Central memory CD4-positive, alpha-beta T cell (primary cell): ENCODE measurements at places on chromosomes 16 and 17.
A peak's percentile ranks its signal among the peaks of the same experiment; 100 is the strongest.

- peak; percentile 51 for DNase-seq
Measured at GRCh38 chr17:4710693-4711634, 532 bp downstream of the ARRB2 start.

GRCh38 chr17:3762922-3763776, 37.8 kb downstream of the ITGAE start:
- DNase-seq, result no peak

DNA sequence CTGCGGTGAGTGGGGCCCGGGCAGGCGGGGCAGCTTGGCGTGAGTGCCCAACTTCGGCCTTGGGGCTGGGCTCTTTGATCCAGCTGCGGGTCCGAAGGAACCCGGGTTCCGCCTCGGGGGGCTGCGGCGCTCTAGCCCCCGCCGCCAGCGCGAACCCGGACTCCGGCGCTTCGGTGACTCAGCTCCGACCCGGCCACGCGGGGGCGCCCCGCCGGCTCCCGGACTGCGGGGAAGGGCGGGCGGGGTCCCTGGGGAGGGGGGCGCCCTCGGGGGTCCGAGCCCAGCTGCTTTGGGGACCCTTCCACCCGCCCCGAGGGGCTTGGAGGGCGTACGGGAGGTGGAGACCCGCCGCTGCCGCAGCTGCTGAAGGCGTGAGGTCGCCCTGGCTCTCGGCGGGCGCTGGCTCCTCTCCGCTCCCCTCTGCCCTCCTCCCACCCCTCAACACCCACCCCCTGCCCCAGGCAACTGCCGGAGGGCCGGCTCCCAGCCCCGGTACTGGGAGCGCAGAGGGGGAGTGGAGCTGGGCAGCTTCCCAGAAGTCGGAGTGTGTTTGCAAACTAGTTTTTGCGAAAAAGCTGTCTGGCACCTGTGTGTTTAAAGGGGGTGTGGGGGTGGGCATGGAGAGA, 516 bp downstream of the CPNE2 start:
- DNase-seq, result peak; percentile 28

DNA sequence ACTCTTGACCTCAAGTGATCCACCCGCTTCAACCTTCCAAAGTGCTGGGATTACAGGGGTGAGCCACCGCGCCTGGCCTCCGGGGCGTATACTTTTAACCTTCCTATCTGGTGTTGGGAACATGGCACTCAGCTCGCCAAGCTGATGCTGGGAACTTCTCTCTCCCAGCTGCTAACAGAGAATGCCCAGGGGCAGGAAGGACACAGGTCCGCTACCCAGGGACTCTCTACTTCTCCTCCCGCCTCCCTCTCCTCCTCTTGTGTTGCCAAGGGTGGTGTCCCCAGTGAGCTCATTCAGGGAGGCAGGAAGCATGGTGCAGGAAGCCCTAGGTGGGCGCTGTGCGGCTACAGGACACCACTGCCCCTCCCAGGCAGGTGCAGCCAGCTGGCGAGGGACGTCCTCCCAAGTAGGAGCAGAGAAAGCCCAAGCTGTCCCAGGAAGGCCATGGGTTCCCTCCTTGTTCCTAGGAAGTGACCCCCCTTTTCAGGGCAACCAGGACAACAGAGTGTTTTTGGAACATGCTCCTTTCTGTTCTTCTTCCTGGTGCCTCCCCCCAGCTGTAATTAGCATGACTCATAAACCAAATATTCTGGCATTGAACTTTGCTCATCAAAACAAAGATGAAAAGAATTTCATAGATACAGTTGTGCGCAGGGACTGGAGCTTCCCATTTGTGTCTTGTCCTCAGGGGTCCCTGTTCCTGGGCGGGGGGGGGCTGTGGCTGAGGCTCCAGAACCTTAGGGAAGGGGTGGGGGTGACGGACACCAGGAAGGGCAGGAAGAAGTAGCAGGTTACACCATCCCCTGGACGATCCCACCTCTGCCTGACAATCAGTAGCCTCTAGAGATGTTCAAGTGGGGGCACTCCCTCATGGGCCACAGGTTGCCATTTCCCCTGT, 2.7 kb downstream of the C1QTNF1 start:
- DNase-seq, result no peak

DNA sequence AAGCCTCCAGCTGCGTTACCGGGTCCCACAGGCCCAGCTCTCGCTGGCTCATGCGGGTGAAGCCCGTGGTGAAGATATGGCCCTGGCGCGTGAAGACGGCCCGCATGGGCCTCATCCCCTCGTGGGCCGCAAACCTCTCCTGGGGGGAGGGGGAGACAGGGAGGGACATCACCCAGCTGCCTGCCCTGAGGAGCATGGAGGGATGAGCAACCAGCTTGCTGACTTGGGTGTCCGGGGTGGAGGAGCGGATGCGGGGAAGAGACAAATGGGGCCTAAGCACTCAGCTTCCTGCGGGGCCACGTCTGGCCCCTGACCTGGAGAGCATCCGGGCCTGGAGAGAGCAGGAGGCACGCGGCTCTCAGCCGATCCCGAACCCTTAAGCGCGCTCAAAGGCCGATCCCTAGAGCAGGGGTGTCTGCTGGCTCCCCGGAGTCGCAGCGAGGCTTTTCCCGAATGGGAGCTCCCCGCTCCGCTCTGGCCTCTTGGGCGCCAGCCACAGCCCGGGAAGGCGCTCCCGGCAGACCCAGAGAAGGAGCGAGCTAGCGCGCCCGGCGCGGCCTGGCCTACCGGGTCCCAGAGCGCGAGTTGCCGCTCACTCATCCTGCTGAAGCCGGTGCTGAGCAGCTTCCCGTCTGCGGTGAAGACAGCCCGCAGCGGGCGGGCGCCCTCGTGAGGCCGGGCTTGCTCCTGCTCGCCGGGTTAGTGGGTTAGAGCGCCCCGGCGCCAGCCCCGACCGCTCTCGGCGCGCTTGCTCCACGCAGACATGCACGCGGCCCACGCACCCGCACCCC, 5.0 kb downstream of the CORO6 start:
- DNase-seq, result peak; percentile 86
